ENCODE measurements at places on chromosomes 1 and 21.

DNA sequence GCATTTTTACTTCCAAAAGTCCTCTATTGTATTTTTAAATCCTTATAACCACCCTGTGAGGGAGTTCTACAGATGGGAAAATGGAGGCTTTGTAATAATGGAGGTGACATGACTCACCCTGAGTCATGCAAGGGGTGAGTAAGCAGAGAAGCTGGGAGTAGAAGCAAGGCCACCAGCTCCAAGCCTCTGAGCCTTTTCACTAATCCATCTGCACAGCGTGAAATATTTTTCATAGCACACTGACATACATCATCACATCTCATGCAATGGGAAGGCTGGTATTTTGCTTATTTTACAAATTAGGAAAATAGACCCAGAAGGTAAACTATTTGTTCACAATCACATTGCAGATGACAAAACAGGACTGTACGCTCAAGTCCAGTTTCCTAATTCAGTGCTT is 96.9 kb downstream of the KCNH1 start:
- peak; percentile 82 for DNase-seq

GRCh38 chr1:3641046-3641760 is 8.7 kb downstream of the WRAP73 start:
- DNase-seq, result no peak

DNA sequence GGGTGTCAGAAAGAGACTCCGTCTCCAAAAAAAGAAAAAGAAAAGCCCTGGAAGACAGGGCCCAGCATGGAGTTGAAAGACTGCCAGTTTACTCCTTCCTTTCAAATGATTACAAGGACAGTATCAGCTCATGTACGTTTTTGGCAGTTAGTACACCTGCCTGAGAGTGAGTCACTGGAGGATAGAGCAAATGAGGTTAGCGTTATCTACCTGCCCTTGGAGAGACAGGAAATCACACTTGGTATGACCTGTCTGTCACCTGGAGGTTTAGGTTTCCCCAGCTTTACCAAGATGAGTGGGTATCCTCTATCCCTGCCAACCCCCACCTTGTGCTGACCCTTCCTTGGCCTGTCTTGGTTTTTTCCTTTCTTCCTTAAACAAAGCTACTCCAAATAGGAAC is 96.8 kb upstream of the BMP8A start:
- DNase-seq, result no peak

- DNase-seq, result no peak
These were observed 66.7 kb downstream of the HTR6 start for GRCh38 chr1:19731311-19731821.

DNA sequence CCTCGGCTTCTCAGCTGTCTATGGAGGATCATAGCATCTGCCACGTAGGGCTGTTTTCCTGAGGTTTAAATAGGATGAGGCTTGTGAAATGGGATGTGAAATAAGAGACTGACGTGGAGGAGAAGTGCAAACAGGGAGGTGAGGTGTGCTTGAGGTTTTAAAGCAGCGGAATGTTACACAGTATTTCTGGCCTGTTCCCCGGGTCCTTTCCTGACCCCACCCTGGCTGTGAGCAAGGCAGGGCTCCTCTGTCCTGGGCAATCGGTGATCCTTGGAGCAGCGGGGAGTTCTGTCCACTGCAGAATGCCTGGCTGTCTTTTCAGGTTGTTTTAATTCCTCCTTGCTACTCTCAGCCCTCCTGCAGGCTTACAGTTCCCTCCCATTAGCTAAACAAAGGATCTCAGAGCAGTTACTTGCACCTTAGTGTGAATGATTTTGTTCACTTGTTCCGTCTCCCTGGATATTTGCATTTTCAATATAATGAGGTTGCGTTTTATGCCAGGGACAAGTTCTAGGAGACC is 38.6 kb downstream of the LHX4 start:
- DNase-seq, result no peak

DNA sequence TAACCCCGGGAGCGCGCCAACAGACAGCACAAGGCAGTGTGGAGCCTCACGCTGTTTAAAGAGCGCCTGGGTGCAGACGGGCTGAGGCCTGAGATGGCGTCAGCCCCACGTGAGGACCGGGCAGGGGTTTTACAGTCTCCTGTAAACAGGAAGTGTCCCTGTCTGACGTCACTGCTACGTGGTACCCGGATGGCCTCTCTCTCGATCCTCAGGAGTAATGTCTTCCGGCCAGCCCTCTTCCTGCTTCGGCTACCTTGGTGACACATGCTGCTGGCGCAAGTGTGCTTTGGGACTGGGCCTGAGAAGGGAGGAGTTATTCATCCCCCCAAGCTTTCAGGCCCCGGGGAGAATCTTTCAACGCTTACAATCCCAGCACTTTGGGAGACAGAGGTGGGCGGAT is 41.2 kb downstream of the CNST start:
- DNase-seq, result no peak

- DNase-seq, result peak; percentile 71
These were observed 166.1 kb upstream of the DPYD start for GRCh38 chr1:98086796-98087441.

DNA sequence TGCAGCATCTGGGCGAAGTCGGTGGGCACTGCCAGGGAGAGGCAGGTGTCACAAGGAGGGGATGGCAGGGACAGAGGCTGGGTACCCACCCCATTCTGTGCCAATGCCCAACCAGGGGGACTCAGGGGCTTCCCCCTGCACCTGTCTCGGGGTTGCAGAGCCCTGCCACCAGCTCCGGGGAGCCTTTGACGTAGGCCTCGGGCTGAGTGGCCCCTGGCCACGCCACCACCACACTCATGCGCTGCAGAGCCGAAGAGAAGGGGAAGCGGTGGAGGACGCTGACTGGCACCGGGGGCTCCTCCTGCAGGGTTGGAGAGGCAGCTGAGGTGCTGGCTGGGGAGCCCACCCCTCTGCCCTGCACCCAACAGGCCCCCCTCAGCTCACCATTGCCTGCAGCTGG is 11.7 kb upstream of the MFAP2 start:
- no peak for DNase-seq

GRCh38 chr21:41247561-41248545 is 68.7 kb upstream of the FAM3B start:
- no peak for DNase-seq

DNA sequence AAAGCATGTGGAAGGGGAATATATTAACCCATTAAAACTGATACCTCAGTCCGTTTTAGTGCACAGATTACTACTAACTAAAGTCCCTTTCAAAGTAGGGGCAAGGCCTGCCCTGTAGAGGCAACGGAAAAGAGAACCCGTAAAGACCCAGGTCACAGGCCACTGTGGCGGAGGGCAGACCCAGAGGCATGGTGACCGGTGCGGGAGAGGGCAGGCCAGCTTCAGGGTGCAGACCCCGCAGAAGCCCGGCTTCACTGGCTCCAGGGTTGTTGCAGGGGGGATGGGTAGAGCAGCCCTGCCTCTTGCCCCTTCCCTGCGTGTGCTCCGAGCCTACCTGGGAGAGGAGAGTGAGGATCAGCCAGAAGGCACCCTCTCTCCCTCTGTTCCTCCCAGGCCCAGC is 17.7 kb downstream of the CNTN2 start:
- no peak for DNase-seq

- no peak for DNase-seq
These were observed 158.4 kb downstream of the CASZ1 start for GRCh38 chr1:10637834-10638558.

GRCh38 chr1:226845624-226846023 is 24.8 kb upstream of the PSEN2 start:
- DNase-seq, result no peak

- DNase-seq, result no peak
These were observed 12.6 kb upstream of the PLEKHG5 start for GRCh38 chr1:6503884-6504602.

GRCh38 chr1:40318970-40319621 is 2.0 kb upstream of the COL9A2 start:
- DNase-seq, result no peak

DNA sequence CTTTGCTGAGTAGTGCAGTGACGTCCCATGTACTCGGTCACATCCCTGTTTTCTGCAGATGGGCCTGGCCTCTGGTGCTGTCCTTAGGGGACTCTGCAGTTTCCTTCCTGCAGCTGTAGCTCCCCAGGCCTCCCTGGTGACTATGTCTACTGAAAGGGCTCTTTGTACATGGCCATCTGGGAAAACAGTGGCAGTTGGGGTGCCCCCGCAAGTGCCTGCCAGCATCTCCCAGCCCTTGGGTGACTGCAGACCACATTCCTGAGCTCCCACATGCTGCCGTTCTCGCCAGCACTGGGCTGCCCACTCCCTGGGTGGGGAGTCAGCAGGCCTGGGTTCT is 37.5 kb upstream of the KCNA10 start:
- DNase-seq, result no peak

DNA sequence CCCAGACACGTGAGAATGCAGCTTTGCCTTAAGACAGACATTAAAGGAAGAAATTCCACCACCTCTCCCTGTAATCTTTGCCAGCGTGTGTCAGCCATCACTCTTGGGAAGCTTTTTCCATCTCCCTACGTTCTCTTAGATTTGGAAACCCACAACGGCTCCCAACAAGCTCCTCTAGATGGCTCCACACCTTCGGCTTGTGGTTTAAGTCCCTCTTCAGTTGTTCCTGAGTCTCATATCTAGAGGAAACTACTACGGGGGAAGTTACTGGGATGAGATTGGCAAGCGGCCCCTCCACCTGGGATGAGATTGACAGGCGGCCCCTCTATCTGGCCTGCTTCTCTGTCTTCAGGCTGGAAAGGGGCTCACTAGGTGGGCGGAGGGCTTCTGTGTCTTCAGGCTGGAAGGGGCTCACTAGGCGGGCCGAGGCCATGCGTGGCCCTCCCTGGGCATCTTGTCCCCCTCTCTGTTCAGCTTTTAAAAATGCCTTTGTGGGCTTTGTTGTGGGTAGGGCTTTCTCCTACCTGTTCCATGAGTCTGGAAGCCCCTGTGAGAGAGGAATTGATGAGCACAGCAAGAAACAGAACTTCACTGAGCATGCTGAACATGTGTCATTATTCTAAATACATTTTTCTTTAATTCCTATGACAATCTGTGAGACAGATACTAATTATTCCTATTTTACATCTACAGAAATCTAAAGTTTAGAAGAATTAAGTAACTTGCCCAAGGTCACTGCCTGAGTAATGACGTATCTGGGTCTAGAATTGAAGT is 670.5 kb downstream of the KIF26B start:
- DNase-seq, result peak; percentile 25

GRCh38 chr1:164718821-164719220 is 159.8 kb downstream of the PBX1 start:
- no peak for DNase-seq

DNA sequence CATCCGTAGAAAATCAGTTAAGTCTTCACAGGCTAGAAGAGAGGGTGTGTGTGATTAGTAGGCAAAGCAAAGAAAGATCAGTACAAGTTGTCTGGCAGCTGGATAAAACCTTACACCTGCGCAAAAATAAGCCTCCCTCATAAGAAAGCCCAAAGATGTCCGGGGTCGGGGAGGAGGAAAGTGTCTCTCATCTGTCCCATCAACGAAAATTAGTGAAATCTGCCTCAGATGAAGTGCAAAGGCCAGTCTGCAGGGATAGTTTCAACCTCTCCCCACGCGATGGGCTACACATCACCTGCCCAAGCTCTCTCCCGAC is 333.9 kb downstream of the SRGAP2C start:
- DNase-seq, result no peak

DNA sequence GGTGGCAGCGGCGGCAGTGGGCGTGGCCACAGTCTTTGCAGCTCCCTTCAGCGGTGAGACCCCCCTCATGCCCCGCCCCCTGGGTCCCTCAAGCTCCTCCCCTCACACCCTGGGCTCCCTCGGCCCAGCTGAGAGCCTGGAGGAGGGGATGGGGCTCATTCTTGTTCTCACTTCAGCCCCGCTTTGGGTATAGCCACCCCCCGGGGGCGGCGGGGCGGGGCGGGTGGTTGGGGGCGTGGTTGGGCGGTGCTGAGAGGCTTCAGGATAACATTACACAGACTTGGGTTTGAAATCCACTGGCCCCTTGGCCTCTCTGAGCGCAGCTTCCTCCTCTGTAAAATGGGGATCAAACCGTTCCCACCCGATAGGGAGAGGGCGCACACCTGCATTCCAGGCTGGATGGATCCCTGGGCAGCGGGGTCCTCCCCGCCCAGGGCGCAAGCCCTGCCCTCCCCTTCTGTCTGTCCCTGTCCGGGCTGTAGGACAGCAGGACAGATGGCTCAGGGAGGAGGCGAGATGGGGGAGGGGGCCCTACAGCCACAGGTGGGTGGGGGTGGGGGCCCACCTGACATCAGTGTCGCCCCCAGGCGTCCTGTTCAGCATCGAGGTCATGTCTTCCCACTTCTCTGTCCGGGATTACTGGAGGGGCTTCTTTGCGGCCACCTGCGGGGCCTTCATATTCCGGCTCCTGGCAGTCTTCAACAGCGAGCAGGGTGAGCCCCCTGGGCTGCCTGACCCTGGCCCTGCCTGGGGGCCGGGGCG is 5.1 kb downstream of the CLCNKA start:
- peak; percentile 91 for DNase-seq

DNA sequence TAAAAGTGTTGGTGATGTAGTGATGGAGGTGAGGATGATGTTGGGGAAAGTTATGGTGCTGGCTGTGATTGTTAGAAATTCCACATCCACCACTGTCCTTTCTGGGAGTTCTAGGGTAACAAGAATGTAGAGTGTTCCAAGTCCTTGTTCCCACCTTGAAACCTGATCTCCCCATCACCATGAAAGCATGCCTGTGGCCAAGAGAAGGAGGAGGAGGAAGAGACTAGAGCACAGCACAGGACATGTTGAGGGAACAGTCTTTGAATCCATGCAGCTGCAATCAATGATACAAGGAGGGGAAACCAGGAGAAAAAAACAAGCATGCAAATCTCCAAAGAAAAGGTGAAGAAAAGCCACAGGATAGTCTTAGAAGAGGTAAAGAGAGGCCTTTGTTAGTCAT is 45.9 kb upstream of the ARTN start:
- no peak for DNase-seq

DNA sequence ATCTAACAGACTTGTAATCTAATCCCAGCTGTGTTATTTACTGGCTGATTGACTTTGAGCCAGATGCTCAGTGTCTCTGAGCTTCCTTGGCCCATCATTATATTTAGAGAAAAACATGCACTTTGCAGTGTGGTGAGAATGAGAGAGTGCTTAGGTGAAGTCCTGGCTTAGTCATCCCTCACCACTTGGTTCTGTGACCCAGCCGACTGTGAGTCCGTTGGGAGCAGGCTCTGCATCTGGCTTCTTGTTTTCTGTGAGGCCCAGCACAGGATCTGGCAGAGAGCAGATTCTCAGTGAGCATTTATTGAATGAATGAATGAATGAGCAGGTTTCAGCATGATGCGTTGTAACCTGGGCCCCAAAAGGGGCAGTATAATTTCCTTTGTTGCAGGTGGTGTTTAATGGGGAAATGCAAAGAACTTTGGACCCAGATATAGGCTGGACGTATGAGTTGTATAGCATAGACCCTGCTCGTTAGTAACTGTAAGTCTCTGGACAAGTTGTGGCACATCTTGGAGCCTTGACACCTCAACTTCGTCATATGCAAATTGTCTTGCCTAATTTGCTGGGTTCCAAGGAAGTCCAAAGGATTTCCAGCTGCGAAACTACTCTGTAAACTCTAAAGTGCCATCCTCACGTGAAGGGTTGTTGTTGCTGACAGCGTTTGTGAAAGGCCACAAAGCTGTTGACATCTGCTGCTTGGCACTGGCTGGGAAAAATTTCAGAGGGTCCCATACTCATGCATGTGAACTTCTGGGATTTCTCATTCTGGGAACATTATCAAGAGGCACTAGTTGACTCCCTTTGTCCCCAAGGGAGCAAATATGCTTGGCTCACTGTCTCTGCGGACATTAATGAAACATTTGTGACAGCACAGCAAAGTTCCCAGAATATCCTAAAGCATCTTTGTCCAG is 138.8 kb upstream of the USP24 start:
- no peak for DNase-seq

Data from A673 (cell line).